Esophagus muscularis mucosa (tissue), 4 donors: ENCODE measurements at places on chromosomes 7 and 10. TPM values are rescaled to one million over a fixed set of nuclear protein-coding genes. Genes with fewer than 3 reads are reported as not detected.
A peak's percentile ranks its signal among the peaks of the same experiment; 100 is the strongest.

DNA sequence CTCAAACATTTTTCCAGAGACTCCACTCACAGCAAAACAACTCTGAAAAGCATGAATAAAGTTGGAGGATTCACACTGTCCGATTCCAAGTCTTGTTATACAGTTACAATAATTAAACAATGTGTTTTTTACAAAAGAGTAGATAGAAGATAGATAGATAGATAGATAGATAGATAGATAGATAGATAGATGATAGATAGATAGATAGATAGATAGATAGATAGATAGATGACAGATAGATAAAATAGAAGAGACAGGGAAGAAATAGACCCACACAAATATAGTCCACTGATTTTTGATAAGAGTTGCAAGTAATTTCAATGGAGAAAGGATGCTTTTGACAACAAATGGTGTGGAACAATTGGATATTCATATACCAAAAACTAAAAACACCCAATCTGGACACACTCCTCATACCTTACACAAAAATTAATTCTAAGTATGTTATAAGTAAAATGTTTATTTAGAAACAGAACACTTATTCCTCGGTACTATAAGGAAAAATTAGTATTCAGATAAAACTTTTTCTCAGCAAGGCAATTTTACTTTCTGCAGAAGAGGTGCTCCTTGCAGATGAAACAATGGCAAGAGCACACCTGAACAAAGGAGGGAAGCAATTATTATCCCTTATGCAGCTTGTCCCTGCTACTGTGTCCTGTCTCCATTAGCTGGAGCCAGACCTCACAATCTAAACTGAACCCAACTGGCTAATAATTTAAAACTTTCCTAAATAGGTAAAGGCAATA, 5.7 kb upstream of the TAS2R39 start:
- DNase-seq: no peak
- H3K27me3 ChIP-seq: no peaks in the 10 kb centered on the region
- H3K4me3 ChIP-seq: no peak overlapping the region
- no peaks in the 10 kb centered on the region for H3K36me3 ChIP-seq

DNA sequence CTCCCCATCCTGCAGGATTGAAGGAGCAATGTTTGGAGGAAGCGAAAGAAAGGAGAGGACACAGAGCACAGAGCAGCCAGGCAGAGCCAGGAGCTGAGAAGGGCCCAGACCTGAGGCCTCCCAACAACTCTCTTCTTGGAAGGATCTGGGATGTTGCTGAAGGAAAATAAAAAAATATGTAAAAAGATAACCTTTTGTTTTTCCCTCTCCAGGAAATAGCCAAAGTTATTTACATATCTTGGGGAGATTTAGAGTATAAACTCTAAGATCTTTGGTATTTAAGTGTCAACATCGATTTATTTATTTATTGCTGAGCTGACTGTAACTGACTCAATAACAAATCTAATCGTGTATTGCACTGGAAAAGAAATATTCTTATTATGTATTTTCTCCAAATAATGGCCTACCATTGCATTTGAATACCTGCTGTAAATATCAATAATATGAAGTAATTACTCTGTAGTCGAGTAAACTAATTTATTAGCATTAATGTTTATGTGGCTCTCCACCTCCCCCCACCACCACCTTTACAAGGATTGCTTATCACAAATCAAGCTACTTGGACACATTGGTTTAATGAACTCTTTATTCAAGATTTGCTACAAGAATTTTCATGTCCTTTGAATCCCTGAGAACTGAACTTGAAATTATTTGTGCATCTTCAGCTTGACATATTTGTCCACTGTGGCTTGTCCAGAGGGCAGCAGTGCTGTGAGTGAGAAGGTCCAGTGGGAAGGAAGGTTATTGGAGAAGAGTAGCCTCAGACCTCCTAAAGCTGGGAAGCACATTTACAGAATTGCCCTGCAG, 1.8 kb upstream of the HOXA11 start:
- peaks cover 55% of the 10 kb centered on the region for H3K4me1 ChIP-seq
- no peak overlapping the region for H3K27ac ChIP-seq
- H3K4me3 ChIP-seq: no peak overlapping the region
- H3K27me3 ChIP-seq: peaks cover 98% of the 10 kb centered on the region
- H3K36me3 ChIP-seq: no peaks in the 10 kb centered on the region

- no peak for DNase-seq
- H3K4me3 ChIP-seq: no peak overlapping the region
- H3K27me3 ChIP-seq: no peaks in the 10 kb centered on the region
- no peaks in the 10 kb centered on the region for H3K36me3 ChIP-seq
- no peak overlapping the region for H3K27ac ChIP-seq
These were observed 161.0 kb downstream of the USP6NL start for GRCh38 chr10:11450427-11450826.

- no peaks in the 10 kb centered on the region for H3K4me1 ChIP-seq
- H3K27ac ChIP-seq: no peak overlapping the region
- H3K36me3 ChIP-seq: no peaks in the 10 kb centered on the region
These were observed 297.3 kb upstream of the COBL start for GRCh38 chr7:51613911-51614357.

DNA sequence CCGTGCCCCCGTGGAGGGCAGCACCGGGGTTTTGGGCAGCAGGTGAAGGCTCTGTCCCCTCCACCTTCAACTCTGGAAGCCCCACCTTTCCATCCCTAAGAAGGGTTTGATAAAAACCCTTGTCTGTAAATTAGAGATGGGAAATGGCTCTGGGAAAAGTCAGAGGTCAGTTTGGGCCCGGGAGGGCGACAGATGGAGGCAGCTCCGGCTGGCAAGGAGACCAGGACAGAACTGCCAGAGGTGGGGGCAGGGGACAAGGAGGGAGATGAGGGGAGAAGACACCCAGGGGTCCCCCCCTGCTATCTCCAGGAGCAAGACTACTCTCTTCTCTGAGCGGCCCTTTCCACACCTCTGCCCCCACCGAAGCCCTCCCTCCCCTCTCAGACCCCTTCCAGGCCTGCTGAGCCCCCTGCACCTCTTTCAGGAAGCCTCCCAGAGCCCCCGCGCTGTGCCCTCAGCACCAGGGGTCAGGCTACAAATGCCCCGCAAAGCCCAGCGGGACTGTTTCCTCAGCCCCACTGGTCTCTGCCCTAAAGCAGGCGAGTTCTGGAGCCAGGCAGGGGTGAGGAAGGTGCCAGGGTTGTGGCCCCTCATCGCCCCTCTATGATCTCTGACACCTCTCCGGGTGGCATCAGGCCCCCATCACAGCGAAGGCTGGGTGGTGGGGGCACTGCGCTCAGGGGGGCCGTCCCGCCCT, 980 bp upstream of the SH2B2 start:
- H3K27ac ChIP-seq: peak overlapping the region; percentile 81
- H3K27me3 ChIP-seq: no peaks in the 10 kb centered on the region
- no peak for DNase-seq
- peaks cover 42% of the 10 kb centered on the region for H3K4me1 ChIP-seq

GRCh38 chr10:16049782-16050181, 189.5 kb upstream of the MINDY3 start:
- no peak for DNase-seq
- H3K4me3 ChIP-seq: no peak overlapping the region
- no peaks in the 10 kb centered on the region for H3K27me3 ChIP-seq
- no peaks in the 10 kb centered on the region for H3K36me3 ChIP-seq
- H3K27ac ChIP-seq: no peak overlapping the region
- H3K4me1 ChIP-seq: no peaks in the 10 kb centered on the region

DNA sequence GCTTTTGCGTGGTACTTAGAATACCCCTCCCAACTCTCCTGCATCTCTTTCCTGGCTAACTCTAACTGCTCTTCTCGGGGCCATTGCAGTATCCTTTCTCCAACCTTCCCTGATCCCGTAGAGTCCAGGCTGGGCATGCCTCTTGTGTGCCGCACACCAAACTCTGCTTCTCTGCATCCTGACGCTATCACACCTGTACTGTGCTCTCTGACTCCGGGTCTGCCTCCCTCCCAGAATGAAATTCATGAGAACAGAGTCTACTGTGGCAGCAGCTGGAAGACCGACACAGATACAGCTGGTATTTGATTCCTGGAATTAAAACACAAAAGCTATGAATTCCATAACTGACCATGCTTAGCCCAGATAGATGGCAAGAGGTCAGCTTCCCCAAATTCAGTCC, 60.9 kb downstream of the C10orf67 start:
- no peak overlapping the region for H3K27ac ChIP-seq
- H3K4me1 ChIP-seq: no peaks in the 10 kb centered on the region
- H3K27me3 ChIP-seq: no peaks in the 10 kb centered on the region

GRCh38 chr10:97479939-97480338, 18.3 kb downstream of the MMS19 start:
- no peak overlapping the region for H3K4me3 ChIP-seq
- H3K4me1 ChIP-seq: peaks cover 3% of the 10 kb centered on the region
- H3K36me3 ChIP-seq: peaks cover 87% of the 10 kb centered on the region
- H3K27ac ChIP-seq: no peak overlapping the region
- no peaks in the 10 kb centered on the region for H3K27me3 ChIP-seq

DNA sequence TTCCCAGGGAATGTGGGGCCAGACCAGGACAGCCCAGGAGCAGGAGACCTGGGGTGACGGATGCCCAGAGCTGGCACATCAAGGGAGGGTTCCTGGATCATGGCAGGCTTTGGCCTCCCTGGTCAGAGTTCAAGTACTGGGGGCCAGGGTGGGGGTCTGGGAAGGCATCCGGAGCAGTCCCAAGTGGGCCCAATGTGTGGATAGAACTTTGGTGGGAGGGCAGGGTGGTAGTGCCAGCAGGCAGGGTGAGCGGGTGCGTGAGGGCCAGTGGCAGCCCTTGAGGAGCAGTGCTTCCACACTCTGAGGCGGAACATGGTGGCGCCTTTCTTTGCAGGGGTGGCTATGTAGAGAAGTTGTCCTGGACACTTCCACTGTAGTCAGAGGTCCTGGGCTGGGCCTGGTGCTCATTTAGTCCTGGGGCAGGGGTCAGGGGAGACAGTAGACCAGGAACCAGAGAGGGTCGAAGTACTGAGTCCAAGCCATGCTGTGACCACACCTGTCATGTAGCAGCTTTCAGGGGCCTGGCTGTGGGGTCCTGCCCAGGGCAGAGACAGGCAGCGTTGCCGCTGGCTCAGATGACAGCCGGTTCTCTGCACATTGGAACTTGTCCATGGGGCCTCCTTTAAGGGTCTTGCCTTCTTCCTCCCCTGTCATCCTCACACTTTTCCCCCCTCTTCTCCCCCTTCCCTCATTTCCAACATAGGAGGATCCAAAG, 22.2 kb upstream of the CSGALNACT2 start:
- no peaks in the 10 kb centered on the region for H3K27me3 ChIP-seq
- no peak overlapping the region for H3K4me3 ChIP-seq
- peaks cover 7% of the 10 kb centered on the region for H3K4me1 ChIP-seq
- no peaks in the 10 kb centered on the region for H3K36me3 ChIP-seq
- no peak for DNase-seq
- no peak overlapping the region for H3K27ac ChIP-seq

- no peaks in the 10 kb centered on the region for H3K4me1 ChIP-seq
- DNase-seq: no peak
- H3K27ac ChIP-seq: no peak overlapping the region
- H3K27me3 ChIP-seq: no peaks in the 10 kb centered on the region
These were observed 570.7 kb downstream of the REEP3 start for GRCh38 chr10:64091897-64092296.

DNA sequence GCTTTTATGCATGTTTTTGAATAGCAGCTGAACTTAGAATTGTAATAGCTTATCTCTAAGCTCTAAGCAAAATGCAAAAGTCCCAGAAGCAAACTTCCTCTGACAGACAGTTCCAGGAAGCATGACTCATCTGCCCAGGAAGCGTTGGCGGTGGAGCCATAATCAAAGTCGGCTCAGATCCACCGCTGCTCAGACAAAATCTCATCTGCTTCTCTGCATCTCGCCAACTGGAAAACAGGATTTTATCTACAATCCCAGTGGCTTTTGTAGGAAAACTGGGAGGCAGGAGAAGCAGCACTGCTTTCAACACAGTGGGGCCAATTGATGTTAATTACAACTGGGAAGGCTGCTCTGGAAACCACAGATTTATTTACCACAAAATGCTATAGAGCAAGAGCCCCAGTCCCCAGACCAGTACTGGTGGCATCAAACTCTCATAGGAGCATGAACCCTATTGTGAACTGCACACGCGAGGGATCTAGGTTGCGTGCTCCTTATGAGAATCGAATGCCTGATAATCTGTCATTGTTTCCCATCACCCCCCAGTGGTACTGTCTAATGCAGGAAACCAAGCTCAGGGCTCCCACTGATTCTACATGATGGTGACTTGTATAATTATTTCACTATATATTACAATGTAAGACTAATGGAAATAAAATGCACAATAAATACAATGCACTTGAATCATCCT, 99.9 kb downstream of the CUBN start:
- no peaks in the 10 kb centered on the region for H3K36me3 ChIP-seq
- H3K4me1 ChIP-seq: peaks cover 23% of the 10 kb centered on the region
- DNase-seq: peak; percentile 93

GRCh38 chr7:50264908-50265307, 39.6 kb upstream of the IKZF1 start:
- H3K36me3 ChIP-seq: no peaks in the 10 kb centered on the region
- no peaks in the 10 kb centered on the region for H3K27me3 ChIP-seq
- no peak overlapping the region for H3K27ac ChIP-seq

- H3K4me1 ChIP-seq: peaks cover 12% of the 10 kb centered on the region
- DNase-seq: no peak
- no peak overlapping the region for H3K27ac ChIP-seq
- H3K4me3 ChIP-seq: no peak overlapping the region
These were observed 303.8 kb downstream of the PRKG1 start for GRCh38 chr10:51377932-51378599.

GRCh38 chr10:129605986-129606518, 139.0 kb downstream of the MGMT start:
- H3K27me3 ChIP-seq: no peaks in the 10 kb centered on the region
- H3K4me1 ChIP-seq: no peaks in the 10 kb centered on the region
- no peaks in the 10 kb centered on the region for H3K36me3 ChIP-seq
- DNase-seq: no peak
- no peak overlapping the region for H3K4me3 ChIP-seq
- H3K27ac ChIP-seq: no peak overlapping the region

DNA sequence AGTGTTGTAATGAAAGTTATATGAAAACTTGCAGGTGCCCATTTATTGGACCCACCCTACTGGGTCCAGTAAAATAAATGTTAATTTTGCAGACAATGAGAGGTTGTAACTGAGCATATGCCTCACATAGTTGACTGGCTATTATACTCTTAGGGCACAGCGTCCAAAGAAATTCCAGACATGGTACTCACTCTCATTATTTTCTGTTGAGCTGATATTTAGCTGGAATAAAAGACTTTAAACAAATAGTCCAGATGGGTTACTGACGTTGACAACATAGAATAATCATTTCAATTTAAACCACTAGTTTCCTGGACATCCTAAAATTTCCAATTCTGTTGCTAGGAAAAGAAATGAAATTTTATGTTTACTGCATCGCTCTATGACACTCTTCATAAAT, 174.5 kb downstream of the ZNF365 start:
- no peak overlapping the region for H3K4me3 ChIP-seq
- H3K27me3 ChIP-seq: no peaks in the 10 kb centered on the region
- DNase-seq: no peak
- H3K27ac ChIP-seq: no peak overlapping the region

- H3K4me1 ChIP-seq: peaks cover 9% of the 10 kb centered on the region
- no peak overlapping the region for H3K27ac ChIP-seq
- peak overlapping the region; percentile 19 for H3K4me3 ChIP-seq
- no peak for DNase-seq
- H3K36me3 ChIP-seq: no peaks in the 10 kb centered on the region
- H3K27me3 ChIP-seq: no peaks in the 10 kb centered on the region
These were observed 96.3 kb downstream of the DNAJB6 start for GRCh38 chr7:157432957-157433576.

The CNTNAP2 gene
- total RNA-seq: 2.9 TPM

The DRGX gene
- total RNA-seq: not detected

The INHBA gene
- total RNA-seq: 38.6 TPM

The C10orf62 gene
- total RNA-seq: not detected

The SHTN1 gene
- 8.6 TPM for total RNA-seq

The NEBL gene
- total RNA-seq: 3.5 TPM

The TEX47 gene
- not detected for total RNA-seq

The DNAH11 gene
- total RNA-seq: 14.2 TPM
